ENCODE measurements at places on chromosomes 1 and 21. TPM values are rescaled to one million over a fixed set of nuclear protein-coding genes. Genes with fewer than 3 reads are reported as not detected.

Gene ST7L
- 7.4 TPM for total RNA-seq

Gene PKN2
- total RNA-seq: 14.8 TPM

Gene CHIT1
- total RNA-seq: 0.46 TPM

Gene PCAT6
- not detected for total RNA-seq

Gene SGIP1
- total RNA-seq: 1.3 TPM

Gene PADI4
- 0.12 TPM for total RNA-seq

Gene ZFP69B
- total RNA-seq: 0.14 TPM

Gene PTCH2
- 0.68 TPM for total RNA-seq

Gene PYCR2
- 42.6 TPM for total RNA-seq

Gene GPR157
- total RNA-seq: 6.4 TPM

Gene MYOM3
- total RNA-seq: 0.07 TPM

Gene SH3BGR
- 3.8 TPM for total RNA-seq

Gene HPDL
- not detected for total RNA-seq

Gene COL11A1
- total RNA-seq: not detected

Gene TSTD1
- 60.8 TPM for total RNA-seq

Gene CD1B
- not detected for total RNA-seq

Gene JAM2
- 2.5 TPM for total RNA-seq

Gene FCRL4
- not detected for total RNA-seq

Gene PADI2
- total RNA-seq: 0.20 TPM

Gene DNASE2B
- total RNA-seq: 0.25 TPM

Gene NTNG1
- total RNA-seq: not detected

Gene NCF2
- 3.0 TPM for total RNA-seq

Gene ZSWIM5
- 0.27 TPM for total RNA-seq

Gene PPM1J
- 0.61 TPM for total RNA-seq

Gene TINAGL1
- total RNA-seq: 32.6 TPM

Gene RPE65
- total RNA-seq: not detected

Gene RSPH1
- 0.20 TPM for total RNA-seq

Gene PRKAA2
- total RNA-seq: 1.5 TPM

Gene OLFML2B
- 1.8 TPM for total RNA-seq

Gene THEM5
- total RNA-seq: not detected

Gene TSPEAR
- total RNA-seq: not detected

Gene MAGI3
- 14.5 TPM for total RNA-seq

Gene OR2T2
- total RNA-seq: not detected

Gene CFAP141
- not detected for total RNA-seq

Gene VANGL2
- total RNA-seq: 0.06 TPM

Gene ZBTB8A
- total RNA-seq: 1.6 TPM

Gene OVAAL
- total RNA-seq: not detected

Gene HAO2
- 33.9 TPM for total RNA-seq

Gene CFAP298
- total RNA-seq: 8.6 TPM

Gene FMO3
- 428 TPM for total RNA-seq

Gene TNFRSF1B
- 56.9 TPM for total RNA-seq

Gene IRF2BP2
- total RNA-seq: 90.6 TPM

Gene FMN2
- total RNA-seq: not detected

Gene C1orf115
- total RNA-seq: 53.1 TPM

Gene RLF
- 6.2 TPM for total RNA-seq

Gene SPRR2A
- total RNA-seq: not detected

Gene WNT2B
- 0.39 TPM for total RNA-seq

Gene PRRX1
- total RNA-seq: 0.31 TPM

Gene SLC6A9
- total RNA-seq: 1.8 TPM

Gene PRAMEF11
- not detected for total RNA-seq

Gene A3GALT2
- total RNA-seq: not detected

Gene GBP3
- total RNA-seq: 4.3 TPM

Gene TNNT2
- total RNA-seq: not detected

Gene MATN1
- not detected for total RNA-seq

Gene CD34
- 2.6 TPM for total RNA-seq

Gene ADGRL2
- 41.5 TPM for total RNA-seq

Gene ACTN2
- not detected for total RNA-seq

Gene CACHD1
- total RNA-seq: 1.5 TPM

Gene KRTAP19-5
- not detected for total RNA-seq
